ENCODE measurements at places on chromosomes 11 and 22.
A peak's percentile ranks its signal among the peaks of the same experiment; 100 is the strongest.

GRCh38 chr22:17808693-17809403, 34.6 kb upstream of the BID start:
- no peak for DNase-seq

DNA sequence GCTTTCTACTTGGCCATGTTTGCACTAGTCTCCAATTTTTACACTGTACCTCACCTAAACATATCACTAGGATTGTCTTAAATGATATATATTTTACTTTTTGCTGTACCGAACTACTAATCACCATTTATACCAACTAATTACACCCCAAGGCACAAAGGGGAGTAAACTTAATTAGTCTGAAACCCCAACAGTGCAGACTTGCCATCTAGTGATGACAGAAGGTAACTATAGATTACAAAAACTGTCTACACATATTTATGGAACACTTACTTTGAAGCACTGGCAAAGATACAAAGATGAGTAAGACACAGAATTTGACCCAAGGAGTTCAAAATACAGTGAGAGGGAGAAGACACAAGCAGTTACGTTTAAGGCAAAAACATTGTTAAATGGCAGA, 139.7 kb downstream of the CNTN5 start:
- no peak for DNase-seq

- no peak for DNase-seq
Observed at GRCh38 chr22:19761725-19762567, 1.4 kb downstream of the TBX1 start.

GRCh38 chr11:28730889-28731288, 622.7 kb downstream of the METTL15 start:
- DNase-seq = no peak

GRCh38 chr11:8706673-8707432, 24.3 kb downstream of the RPL27A start:
- no peak for DNase-seq

GRCh38 chr11:4464216-4465159, 15.4 kb downstream of the OR52K2 start:
- DNase-seq = no peak

DNA sequence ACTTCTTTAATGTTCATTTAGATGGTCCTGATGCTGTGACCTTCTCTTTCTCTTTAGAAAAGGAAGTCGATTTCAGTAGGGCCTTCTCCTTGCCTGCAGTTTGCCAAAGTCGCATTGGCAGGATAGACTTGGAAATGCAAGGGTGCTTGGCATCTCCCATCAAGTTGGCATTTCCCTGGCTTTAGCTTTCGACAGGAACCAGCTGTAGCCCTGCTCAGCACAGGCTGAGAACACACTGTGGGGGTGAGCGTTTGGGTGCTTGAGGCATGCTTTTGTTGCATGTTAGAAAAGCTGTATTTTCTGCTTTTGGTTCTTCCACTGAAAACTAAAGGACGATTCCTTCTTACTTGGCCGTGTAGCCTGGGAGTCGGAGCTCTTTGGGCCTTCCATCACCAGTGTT, 37.7 kb downstream of the LDLRAD3 start:
- no peak for DNase-seq

DNA sequence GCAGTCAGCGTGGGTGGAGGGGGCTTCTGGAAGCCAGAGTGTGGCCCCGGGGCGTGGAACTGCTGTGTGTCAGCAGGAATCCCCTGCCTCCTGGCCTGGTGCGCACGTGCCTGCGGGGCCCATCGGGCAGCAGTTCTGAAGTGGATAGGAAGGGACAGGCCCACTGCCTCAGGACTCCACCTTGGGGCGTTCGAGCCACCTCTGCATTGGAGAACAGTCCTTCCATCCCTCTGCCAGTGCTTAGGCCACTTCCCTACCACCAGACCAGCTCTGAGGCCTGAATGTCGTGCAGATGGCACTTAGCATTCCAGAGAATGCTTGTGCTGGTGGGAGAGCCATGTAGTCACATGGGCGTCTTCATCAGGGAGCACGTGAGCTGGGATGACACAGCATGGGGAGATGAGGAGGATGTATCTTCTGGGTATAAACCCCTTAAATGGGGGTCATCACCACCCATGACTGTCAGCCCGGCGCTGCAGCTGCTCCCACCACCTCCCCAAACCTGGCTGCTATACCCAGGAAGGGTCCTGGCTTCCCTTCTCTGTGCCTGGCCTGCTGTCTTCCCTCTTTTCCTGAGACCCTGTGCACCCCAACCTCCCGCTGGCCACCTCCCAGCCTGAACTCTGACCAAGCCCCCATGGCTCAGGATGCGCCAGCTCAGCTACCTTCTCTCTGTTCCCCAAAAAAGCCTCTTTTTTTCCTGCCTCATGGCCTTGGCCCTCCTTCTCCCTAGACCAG, 9.7 kb downstream of the INCENP start:
- DNase-seq = no peak

DNA sequence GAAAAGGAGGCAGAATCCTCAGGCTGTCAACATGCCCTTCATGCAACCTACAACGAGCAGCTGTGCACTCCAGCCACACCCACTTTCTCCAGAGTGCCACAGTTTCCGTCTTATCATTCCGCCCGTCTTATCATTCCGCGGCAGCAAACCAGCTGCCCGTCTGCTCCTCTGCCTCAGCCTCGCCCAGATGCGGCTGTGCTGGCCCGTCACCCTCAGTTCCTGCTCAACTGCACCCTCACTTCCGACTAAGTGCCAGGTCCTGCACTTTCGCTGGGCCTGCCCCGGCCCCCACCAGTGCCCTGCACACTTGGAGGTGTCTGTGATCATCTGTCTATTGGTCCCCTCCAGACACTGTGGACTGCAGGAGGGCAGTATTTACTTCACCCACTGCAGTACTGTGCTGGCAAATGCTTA, 43.7 kb downstream of the MICAL3 start:
- DNase-seq = no peak

DNA sequence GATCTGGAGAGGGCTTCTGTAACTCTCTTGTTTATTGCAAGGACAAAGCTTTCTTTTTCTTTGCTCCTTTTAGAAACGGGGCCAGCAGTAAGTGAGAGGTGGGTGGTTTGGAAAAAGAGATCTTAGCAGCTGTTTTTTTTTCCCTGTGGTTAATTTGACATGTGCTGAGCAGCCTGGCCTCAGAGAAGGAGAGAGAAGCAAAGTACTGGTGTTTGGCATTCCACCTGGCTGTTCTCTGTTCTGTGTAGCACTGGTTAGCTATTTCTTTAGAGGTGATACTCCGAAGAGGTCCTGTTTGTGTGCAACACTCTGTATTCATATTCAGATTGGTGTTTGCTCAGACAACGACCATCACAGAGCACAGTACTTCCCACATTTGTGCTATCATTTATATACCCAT, 80.8 kb upstream of the SORL1-AS1 start:
- no peak for DNase-seq

GRCh38 chr22:49199224-49199623, 628.4 kb downstream of the BRD1 start:
- DNase-seq = no peak

DNA sequence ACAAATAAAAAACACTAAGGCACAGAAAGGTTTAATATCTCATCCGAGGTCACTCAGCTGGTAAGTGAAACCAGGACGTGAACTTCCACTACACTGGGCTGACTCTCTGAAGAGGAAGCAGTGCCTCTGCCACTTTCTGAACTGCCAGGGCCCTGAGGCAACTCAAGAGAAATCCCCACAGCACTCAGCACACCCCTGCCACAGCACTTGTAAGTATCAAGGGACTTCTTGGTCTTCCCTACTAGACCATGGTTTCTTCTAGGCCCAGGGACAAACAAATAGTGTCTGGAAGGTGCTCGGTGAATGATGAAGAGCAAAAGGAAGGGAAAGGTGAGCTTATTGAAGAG, 49.7 kb downstream of the RPL27A start:
- no peak for DNase-seq

DNA sequence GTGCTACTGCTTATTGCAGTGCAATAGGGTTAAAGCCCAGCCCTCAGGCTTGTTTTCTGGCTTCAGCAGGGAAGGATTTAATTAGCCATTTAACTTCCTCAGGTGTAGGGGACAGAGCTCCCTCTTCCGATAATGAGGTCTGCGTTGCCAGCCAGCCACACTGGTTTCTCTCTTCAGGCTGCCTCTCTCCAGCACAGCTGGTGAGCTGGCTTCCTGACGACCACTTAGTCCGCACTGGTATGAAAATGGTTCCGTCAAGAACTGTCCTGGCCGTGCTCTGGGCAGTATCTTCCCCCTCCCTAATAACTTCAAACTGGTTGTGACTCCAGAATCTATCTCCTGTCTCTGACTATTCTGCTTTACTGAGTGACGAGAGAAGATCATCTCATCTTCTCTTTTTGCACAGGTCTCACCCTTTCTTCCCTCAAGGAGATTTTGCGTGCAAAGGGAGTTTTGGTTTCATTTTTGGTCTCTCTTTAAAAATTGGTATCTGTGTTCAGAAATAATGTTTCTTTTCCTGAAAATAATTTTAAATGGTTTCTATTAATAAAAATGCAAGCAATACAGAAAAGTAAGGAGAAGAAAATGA, 49.2 kb downstream of the CNTN5 start:
- DNase-seq = no peak

DNA sequence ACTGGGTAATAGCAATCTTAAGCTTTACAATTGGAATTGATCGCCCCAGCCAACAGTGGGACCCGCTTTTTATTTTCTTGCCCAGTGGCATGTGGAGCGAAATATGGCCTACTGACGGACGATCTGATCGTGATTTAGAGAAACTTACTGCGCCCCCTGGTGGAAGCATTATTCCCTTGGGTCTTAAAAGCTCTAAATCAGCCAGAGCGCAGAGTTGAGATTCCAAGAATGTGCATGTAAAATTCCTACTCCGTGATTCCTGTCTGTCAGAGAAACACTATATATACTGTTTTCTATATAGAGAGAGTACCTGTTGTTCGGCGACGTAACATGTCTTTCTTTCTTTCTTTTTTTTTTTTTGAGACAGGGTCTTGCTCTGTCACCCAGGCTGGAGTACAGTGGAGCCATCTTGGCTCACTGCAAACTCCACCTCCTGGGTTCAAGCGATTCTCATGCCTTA, 3.7 kb upstream of the DPF2 start:
- no peak for DNase-seq

GRCh38 chr11:119538753-119539152, 115.8 kb upstream of the THY1 start:
- no peak for DNase-seq

DNA sequence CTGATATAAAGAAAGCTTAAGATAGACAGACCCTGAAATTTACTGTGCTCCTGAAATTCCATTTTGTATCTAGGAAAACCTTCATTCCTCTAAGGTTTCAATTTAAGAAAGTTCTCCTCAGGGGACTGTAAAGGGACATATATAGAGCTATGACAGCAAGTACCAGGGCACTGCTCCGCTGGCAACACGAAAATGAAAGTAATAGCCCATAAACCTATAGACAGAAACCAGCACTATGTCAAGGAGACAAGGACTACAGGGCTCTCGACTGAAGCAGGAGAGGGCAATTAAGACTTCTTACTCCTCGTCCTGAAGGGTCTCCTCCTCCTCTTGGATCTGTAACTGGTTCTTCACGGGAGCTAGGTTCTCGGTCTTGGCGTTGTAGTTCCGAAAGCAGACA, 6.9 kb downstream of the FEZ1 start:
- DNase-seq = no peak

- DNase-seq = no peak
Observed at GRCh38 chr11:12968101-12968500, 41.0 kb upstream of the RASSF10 start.

GRCh38 chr22:46209262-46209661, 40.8 kb downstream of the CDPF1 start:
- no peak for DNase-seq

DNA sequence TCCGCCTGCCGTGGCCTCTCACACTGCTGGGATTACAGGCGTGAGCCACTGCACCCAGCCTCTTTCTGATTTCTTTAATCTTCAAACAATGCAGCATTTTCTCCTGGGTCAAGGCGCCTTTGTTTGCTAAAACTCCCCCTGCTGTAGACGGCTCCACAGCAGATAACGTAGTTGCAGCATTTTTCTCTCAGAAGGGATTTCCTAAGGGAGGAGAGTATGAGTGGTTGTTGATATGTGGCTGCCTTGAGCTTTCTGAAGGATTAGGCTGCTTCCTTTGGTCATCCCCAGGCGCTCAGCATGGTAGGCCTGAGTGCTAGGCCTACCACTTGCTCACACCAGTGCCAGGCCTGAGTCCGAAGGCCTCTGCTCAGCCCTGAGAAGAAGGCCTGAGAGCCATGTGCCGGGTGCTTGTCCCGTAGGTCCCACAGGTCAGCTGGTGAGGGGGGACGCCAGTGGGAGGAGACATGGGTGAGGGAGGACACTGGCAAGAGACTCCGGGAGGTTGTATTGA, 18.1 kb downstream of the SMARCB1 start:
- DNase-seq = no peak

- DNase-seq = no peak
Observed at GRCh38 chr22:35322126-35322525, 22.4 kb downstream of the TOM1 start.

GRCh38 chr22:42856865-42857704, at the start of gene ARFGAP3:
Gene ARFGAP3 (minus strand): TSS chr22:42857273. CDS start chr22:42857182, 91 bp downstream.
- peak; percentile 91 for DNase-seq

DNA sequence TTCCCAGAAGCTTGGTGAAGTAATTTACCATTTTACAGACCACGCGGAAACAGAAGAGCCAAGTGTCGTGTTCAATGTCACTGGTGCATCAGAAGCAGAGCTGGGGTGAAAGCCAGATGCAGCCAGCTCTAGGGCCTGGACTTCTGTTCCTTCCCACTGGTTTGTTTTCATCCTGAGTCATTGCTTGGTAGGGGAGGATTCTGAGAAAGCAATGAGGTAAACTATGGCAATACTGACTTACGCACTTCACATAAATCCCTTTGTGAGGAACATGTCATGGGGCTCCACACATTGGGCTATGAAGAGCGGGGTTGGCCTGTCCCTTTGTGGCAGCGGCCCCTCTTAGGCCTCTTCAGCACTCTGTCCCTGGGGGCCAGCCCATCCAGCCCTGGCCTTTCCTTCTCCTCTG, 52.4 kb upstream of the RBFOX2 start:
- DNase-seq = peak; percentile 55

- no peak for DNase-seq
Observed at GRCh38 chr11:69962152-69962551, 116.0 kb upstream of the ANO1 start.

GRCh38 chr22:19411690-19412045, 19.9 kb downstream of the HIRA start:
- DNase-seq = no peak

GRCh38 chr11:86360775-86361395, 13.8 kb upstream of the CCDC81 start:
- no peak for DNase-seq

Data from GOT3 (cell line).